Cortex of kidney (tissue), 1 donor: ENCODE measurements at places on chromosomes 1 and 21.

GRCh38 chr21:20698585-20698984, 299.6 kb upstream of the NCAM2 start:
- DNase-seq = no peak

DNA sequence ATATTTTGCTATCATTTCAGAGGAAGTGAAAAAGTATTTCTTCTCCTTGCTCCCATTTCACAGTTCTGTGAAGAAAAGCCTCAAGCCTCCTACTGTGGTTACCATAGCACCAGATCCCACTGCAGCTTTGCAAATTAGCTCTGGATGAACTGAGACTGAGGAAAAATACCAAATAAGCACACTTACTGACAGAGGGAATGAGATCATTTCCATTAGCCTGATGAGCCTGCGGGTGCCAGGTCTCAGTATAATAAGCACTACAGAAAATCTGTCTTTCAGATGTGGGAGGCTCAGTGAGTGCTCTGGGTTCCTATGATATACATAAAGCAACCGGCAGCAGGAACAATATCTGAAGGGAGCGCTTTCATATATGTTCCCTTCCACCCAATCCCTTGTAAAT, 21.4 kb downstream of the XKR8 start:
- no peak for DNase-seq

GRCh38 chr1:225963735-225964530, 22.9 kb upstream of the LEFTY2 start:
- DNase-seq = no peak

- no peak for DNase-seq
These were observed 64.9 kb downstream of the FGGY start for GRCh38 chr1:59361766-59362165.

GRCh38 chr21:45143855-45144254, 69.5 kb downstream of the ADARB1 start:
- no peak for DNase-seq

DNA sequence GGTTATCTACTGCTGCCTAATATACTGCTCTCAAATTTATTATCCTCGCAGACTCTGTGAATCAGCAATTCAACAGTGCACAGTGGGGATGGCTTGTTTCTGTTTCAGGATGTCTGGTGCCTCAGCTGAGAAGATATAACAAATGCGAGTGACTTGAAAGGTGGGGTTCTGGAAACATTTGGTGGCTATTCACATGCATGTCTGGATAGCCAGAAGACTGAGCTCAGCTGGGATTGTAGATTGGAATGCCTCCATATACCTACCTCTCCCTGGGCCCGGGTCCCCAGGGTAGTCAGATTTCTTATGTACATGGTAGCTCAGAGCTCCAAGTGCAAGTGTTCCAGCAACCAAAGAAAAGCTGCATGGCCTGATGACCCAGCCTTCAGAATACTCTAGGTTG, 176.3 kb downstream of the IER5 start:
- DNase-seq = no peak

GRCh38 chr1:163837206-163837605, 515.5 kb downstream of the NUF2 start:
- no peak for DNase-seq

DNA sequence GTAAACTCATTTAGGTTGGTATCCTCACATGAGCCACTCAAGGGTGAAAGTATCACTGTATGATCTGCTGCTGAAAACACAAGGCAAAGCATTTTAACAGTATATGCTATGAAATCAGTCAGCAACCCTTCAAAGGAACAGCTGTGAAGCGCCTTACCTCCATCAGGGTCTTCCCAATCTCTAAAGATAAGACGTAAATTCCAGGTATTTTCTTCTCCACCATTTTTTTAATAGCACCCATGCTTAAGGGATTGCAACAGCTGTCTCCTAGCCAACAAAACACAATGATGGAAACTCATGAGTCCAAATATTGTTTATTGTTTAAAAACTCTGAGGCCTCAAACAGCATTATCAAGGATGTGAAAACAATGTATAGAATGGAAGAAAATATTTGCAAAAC, 4.8 kb downstream of the PPT1 start:
- no peak for DNase-seq

DNA sequence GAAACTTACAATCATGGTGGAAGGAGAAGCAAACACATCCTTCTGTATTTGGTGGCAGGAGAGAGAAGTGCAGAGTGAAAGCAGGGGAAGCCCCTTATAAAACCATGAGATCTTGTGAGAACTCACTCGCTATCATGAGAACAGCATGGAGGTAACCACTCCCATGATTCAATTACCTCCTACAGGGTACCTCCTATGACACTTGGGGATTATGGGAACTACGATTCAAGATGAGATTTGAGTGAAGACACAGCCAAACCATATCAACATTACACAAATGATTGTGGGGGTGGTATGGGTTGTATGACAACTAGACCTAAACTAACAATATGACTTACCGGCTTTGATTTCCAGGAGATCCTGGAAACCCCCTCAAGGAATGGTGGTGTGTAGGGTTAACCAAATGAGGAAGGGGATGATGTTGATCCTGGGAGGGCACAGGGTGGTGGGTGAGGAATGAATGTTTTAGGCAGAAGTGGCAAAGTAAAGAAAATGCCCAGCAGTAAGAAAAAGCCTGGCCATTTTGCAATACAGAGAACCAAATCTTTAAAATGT, 80.5 kb downstream of the FGGY start:
- no peak for DNase-seq

DNA sequence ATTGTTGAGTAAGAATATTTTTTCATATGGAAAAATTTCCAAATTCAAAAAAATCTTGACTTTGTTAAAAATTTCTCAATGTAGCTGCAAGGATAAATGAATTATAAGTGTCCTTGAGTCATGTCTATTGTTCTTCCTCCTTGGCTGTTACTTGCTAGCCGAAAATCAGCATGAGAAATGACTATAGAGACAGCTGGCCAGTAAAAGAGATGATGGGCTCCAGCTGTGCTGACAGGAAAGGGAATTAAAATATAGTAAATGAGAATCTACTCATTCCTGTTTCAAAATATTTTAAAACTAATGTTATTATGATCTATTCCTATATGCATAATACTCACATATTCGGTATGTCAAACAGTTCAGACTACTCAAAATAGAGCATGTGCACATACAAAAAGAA, 1292.6 kb downstream of the BRINP3 start:
- DNase-seq = no peak

GRCh38 chr1:22646384-22646783, 3.0 kb downstream of the C1QC start:
- DNase-seq = no peak

DNA sequence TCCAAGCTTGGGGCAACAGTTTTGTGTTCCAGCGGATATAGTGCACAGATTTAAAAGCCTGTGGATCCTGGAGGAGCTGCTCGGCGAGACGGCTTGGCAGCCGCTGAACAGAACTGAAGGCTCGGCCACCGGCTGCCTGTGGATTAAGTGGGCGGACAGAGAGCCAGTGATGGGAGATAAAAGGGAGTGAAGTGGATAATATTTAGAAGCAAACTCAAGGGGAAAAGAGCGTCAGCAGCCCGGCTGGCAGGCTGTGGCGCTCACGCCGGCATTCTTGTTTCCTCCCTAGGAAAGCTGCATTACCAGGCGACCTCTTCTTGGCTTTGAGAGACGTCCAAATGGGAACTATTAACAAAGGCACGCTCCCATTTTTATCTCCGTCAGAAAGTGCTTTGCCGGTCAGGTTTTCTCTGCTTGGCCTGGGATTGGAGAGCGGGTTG, 10.4 kb downstream of the TRABD2B start:
- no peak for DNase-seq

DNA sequence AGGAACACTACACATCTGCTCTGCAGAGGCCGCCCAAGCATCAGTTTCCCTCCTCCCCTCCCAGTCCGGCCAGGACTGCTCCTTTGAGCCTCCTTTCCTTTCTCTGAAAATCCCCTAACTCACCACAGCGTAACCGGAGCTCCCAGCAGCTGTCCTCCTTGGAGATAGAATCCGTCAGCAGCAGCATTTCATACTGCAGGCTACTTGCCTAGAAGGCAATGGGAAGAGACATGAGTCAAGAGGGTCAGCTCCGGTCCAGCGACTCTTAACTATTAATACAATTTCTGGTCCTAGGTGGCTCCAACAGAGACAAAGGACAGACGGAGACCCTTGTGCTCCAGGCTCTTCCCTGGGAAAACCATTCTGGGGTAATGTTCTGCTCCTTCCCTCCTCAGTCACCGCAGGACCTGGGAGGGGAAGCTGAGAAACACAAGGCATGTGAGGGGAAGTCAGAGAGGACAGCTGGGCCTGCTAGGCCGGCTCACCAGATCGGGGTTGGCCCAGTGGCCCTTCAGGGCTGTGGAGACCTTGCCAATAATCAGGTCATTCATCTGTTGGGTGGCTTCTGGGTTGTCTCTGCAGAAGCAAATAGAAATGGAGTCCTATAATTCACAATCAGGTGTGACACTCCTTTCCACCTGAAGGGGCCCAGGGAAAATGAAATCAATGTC, 99.7 kb downstream of the UBR4 start:
- DNase-seq = no peak

DNA sequence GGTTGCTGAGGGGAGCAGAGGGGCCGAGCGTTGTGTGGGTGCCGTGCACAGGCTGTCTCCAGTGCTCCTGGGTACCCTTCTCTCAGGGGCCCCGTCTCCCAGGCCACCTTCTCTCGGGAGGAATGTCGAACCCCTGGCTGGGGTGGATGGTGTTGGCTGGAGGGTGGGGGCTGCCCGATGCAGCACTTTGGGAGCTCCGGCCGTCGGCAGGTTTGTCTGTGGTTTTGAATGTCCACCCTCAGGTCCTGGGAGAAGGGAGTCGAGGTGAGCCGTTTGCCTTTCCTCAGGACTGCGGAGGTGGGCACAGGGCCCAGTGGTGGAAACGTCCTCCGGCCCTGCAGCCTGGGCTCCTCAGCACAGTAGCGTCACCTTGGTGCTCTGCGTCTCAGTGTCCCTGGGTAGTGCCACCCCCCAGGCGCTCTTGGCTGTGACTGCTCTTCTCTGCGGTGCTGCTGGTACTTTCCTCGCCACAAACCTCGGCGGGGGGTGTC, 14.5 kb downstream of the SLX9 start:
- no peak for DNase-seq

- no peak for DNase-seq
These were observed 208.7 kb downstream of the HLX start for GRCh38 chr1:221087919-221088318.
